ENCODE measurements at places on chromosomes 11 and 22. TPM values are rescaled to one million over a fixed set of nuclear protein-coding genes. Genes with fewer than 3 reads are reported as not detected.

Gene ZPR1
- total RNA-seq: 36.4 TPM

Gene NPAS4
- not detected for total RNA-seq

Gene MEN1
- total RNA-seq: 20.2 TPM

Gene GAS2L1
- total RNA-seq: 11.0 TPM

Gene TRIM51G
- not detected for total RNA-seq
